Activated CD4-positive, alpha-beta memory T cell treated with anti-CD3 and anti-CD28 coated beads for 36 hours (primary cell): ENCODE measurements at places on chromosomes 2 and 18. TPM values are rescaled to one million over a fixed set of nuclear protein-coding genes. Genes with fewer than 3 reads are reported as not detected.
A peak's percentile ranks its signal among the peaks of the same experiment; 100 is the strongest.

- DNase-seq = peak; percentile 50
These were observed 61.3 kb upstream of the RAPGEF4 start for GRCh38 chr2:172674034-172674967.

DNA sequence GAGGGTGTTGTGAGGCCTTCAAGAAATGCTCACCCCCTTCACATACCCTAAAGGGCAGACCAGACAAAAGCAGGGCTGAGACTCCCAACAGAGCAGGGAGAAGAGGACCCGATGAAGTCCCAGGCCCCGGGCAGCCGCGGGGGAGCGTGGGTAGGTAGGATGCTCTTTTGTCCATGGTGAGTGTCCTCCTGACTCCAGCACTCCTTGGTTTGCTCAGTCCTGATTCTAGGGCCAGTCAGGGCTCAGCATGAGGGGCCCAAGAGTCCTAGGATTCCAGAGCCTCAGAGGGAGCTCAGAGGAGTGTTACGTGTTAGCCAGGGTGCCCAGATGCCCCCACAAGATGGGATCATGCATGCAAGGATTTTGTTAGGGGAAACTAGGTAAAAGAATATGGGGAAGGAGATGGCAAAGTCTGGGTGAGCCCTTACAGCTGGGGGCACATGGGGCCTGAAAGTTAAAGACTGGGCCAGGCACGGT is 64.8 kb downstream of the SMAD7 start:
- no peak for DNase-seq

DNA sequence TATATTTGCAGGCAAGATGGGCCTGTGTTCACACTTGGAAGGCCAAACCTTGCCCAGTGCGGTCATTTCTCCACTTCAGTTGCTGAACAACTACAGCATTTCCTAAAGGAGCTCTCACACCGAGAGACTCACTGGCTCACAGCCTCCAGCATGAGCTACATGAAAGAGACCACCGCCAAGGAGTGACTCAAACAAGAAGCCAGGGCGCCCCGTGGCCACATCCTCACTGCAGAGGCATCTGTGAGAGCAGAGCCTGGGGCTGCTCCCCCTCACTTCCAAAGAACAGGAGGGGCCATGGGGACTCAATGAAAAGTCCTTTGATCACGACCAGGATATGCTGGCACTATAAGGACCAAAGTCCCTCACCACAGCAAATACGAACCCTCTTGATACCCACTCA is 50.0 kb downstream of the TMEM163 start:
- DNase-seq = peak; percentile 95

TM4SF20 gene
- total RNA-seq = not detected
